Central memory CD4-positive, alpha-beta T cell (primary cell): ENCODE measurements at places on chromosomes 16 and 17.

- no peak for DNase-seq
Measured at GRCh38 chr17:66347661-66348514, 45.5 kb downstream of the PRKCA start.

DNA sequence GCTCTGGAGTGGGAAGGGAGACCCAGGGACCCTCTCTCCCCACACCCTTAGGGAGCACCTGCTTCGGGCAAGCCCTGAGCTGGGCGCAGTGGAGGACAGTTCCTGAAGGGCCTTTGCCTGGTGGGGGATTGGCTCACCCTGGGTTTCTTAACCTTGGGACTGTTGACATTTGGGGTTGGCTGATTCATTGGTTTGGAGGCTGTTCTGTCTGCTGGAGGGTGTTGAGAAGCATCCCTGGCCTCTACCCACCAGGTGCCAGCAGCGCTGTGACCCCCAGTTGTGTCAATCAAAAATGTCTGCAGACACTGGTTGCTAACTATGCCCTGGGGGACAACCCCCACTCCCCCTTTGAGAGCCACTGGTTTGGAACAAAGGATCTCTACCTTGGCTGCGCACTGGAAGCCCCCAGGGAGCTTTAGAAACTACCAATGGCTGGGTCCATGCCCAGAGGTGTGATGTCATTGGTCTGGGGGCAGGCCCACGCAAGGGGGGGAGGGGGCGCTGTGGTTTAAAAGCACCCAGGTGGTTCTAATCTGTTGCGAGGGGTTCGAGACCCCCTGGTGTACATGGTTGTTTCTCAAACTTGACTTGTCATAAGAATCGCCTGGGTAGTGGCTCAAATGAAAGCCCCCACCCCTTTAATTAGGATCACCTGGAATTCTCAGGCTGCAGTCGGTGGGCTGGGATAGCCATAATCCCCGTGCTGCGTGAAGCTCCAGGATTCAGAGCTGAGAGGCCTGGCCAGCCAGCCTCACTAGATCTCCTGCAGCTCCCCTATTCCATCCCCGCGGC lies 151.9 kb upstream of the GSE1 start:
- no peak for DNase-seq

DNA sequence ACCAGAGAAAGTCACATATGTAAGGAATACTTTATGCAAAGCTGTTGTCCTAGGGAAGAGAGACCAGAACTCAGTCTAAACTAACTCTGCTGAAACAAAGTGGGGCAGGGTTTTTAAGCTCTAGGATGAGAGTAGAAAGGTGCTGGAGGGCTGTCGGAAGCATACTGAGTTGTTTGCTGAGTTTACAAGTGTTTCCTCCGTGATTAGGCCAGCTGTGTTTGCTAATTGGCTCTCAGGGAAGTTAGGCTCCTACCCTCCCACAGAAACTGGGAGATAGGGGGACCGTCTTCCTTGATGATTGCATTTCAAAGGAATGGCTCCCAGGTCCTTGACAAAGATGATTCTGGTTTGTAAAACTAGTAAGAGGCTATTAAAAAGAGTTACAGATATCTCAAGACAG lies 24.4 kb upstream of the CRYM start:
- no peak for DNase-seq

GRCh38 chr17:73588891-73589290 lies 55.4 kb downstream of the SDK2 start:
- no peak for DNase-seq
